Thyroid gland (tissue), 4 donors: ENCODE measurements at places on chromosomes 1 and 21. TPM values are rescaled to one million over a fixed set of nuclear protein-coding genes. Genes with fewer than 3 reads are reported as not detected.

GRCh38 chr1:178495741-178496409 is 889 bp downstream of the CLEC20A start:
- no peaks in the 10 kb centered on the region for H3K27me3 ChIP-seq
- no peak for DNase-seq
- H3K36me3 ChIP-seq = no peaks in the 10 kb centered on the region
- no peak overlapping the region for H3K27ac ChIP-seq
- no peak overlapping the region for H3K4me3 ChIP-seq
- H3K4me1 ChIP-seq = no peaks in the 10 kb centered on the region

GRCh38 chr1:75710832-75711231 is 13.7 kb upstream of the ACADM start:
- no peaks in the 10 kb centered on the region for H3K4me1 ChIP-seq
- H3K27ac ChIP-seq = no peak overlapping the region
- DNase-seq = no peak
- H3K36me3 ChIP-seq = no peaks in the 10 kb centered on the region

DNA sequence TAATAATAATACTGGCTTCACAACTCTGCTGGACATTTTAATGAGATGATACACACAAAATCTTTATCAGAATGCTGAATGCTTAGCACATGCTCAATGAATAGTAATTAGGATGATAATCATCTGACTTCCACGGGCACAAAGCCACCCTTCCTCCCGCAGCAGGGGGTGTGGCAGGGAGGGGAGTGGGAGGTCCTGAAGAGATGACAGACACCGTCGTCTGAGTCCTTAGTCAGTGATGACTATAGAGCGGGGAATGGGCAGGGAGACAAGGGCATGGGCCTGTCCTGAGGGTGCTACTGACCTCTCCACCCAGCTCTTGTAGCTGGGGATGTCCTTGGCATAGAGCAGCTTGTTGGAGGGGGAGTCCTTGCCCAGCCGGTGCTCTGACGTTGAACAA is 117.6 kb upstream of the CD34 start:
- H3K4me3 ChIP-seq = no peak overlapping the region
- no peak overlapping the region for H3K27ac ChIP-seq
- no peaks in the 10 kb centered on the region for H3K27me3 ChIP-seq
- peaks cover 12% of the 10 kb centered on the region for H3K36me3 ChIP-seq
- H3K4me1 ChIP-seq = peaks cover 39% of the 10 kb centered on the region

KCNK1 gene
- 7.0 TPM for total RNA-seq

LCE6A gene
- not detected for total RNA-seq

KRTCAP2 gene
- 207 TPM for total RNA-seq

- no peak for DNase-seq
- no peak overlapping the region for H3K27ac ChIP-seq
- H3K4me3 ChIP-seq = no peak overlapping the region
- no peaks in the 10 kb centered on the region for H3K4me1 ChIP-seq
Observed at GRCh38 chr1:53987880-53988279, 30.1 kb downstream of the LDLRAD1 start.

DNA sequence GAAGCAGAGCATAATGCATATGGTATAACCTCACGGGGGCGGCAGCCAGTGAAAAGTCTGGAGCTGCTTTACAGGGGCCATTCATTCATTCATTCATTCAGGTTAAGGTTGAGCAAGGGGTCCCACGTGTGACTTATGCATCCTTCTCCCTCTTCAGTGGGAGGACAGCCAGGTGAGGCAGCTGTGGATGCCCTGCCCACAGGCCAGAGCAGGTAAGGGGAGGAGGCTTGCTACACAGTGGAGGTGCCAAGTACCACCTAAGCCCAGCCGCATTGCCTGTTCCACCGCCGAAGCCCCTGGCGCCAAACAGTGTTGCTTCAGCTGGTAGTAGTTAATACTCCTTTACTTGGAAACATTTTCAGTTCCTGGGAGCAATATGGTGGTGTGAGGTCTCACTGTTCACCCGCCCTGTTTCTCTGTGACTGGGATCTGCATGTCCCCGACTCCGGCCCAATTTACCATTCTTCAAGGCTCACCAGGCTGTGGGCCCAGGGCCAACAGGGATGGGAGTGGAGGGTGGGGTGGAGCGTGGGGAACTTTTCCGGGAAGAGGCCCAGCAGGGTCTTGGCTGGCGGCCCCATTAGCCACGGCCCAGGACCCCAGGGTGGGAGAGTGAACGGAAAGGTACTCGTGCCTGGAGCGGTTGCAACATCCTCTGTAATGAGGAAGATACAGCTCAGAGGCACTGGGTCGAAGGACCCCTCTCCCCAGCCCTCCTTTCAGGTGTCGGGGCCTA is 722 bp upstream of the PODN start:
- H3K36me3 ChIP-seq = no peaks in the 10 kb centered on the region
- DNase-seq = peak; percentile 19
- H3K4me1 ChIP-seq = peaks cover 13% of the 10 kb centered on the region
- H3K27me3 ChIP-seq = peaks cover 5% of the 10 kb centered on the region
- H3K4me3 ChIP-seq = peak overlapping the region; percentile 49
- H3K27ac ChIP-seq = peak overlapping the region; percentile 68

OR2T8 gene
- total RNA-seq = 0.54 TPM

DNA sequence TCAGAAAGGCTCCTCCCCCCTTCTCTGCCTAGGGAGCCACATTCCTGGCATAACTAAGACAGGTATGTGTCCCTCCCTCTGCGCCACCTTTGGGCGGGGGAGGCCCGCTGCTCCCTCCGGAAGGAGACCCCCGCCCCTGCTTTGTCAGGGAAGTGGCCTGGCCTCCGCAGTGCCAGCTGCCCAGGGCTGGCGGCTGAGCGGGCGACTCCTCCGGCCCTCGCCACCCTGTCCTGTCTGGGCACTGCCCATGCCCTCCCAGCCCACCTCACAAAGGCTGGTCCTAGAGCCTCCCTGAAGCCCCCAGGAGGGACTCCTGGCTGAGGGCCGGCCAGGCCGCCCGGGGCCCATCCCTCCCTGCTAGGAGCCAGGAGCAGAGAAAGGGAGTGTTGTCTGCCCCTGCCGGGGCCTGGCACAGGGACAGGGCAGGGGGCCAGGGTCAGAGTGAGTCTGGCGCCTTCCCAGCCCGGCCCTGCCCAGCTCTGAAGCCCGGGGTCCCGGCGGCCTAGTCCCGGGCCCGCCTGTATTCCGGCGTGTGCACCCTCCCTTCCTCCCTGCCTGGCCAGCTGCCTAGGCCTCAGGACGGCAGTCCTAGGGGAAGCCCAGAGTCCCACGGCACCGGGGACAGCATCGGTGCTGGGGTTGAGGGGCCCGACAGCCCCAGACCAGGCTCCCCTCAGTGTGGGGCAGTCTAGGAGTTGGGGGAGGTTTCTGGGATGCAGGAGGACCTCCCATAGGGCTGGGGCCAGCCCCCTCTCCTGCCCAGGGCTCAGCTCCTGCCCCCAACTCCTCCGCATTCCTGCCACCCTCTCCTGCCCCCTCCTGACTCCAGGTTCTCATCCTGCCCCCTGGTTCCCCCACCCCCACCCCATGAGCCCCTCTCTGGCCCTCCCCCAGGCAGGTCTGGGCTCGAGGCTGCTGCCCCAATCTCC is 5.1 kb downstream of the AGRN start:
- no peaks in the 10 kb centered on the region for H3K36me3 ChIP-seq
- no peaks in the 10 kb centered on the region for H3K27me3 ChIP-seq
- H3K4me1 ChIP-seq = peaks cover 33% of the 10 kb centered on the region
- H3K27ac ChIP-seq = peak overlapping the region; percentile 66

DNA sequence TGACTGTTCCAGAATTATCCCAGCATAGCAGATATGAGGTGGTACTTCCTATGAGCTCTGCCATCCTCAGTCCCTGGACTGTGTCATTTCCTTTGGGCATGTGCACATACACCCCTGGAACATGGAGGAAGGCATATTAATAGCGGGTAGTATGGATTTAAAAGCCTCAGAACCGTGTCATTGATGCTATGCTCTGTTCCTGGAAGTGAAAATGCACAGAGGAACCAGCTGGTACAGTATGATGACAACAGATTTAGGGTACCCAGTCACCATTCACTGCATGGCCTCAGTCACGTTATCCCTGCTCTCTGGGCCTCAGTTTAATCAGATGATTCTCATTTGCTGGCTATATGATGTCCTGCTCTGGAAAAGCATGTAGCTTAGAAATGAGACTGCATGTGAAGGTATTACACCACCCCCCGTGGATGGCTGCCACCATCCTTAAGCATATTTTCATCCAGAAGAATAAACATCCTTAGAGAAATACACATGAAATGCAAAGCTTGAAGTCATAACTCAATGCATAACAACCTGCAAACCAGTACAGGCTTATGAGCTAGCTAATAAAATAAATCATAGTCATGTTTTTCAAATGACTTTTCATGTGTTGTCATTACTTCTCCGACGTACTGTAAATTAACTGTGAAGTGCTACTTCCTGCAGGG is 37.8 kb downstream of the SETD4 start:
- H3K4me1 ChIP-seq = no peaks in the 10 kb centered on the region
- H3K27ac ChIP-seq = no peak overlapping the region
- no peaks in the 10 kb centered on the region for H3K36me3 ChIP-seq
- H3K27me3 ChIP-seq = no peaks in the 10 kb centered on the region

TNFRSF14 gene
- 36.3 TPM for total RNA-seq

LIPI gene
- total RNA-seq = not detected

- H3K4me3 ChIP-seq = no peak overlapping the region
- H3K4me1 ChIP-seq = no peaks in the 10 kb centered on the region
- no peak for DNase-seq
- no peaks in the 10 kb centered on the region for H3K36me3 ChIP-seq
Observed at GRCh38 chr21:39373634-39374033, 24.7 kb upstream of the HMGN1 start.

DNA sequence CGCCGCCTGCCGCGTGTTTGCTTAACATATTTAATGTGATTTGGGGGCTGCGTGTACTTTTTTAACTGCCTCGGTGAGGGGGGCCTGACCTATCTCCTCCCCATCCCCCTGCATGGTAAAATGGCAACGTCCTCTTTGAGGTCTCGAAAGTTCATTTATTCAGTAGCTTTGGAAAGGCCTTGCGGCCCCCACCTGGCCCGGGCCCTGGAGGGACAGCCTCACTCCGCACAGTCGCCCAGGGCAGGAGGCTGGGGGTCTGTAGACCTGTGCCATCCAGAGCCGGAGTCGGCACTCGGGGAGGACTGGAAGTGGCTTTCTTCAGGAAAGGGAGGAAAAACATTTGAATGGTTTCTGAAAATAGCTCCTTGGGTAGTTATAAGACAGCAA is 38.0 kb upstream of the ACTRT2 start:
- H3K27ac ChIP-seq = no peak overlapping the region
- H3K36me3 ChIP-seq = no peaks in the 10 kb centered on the region
- no peaks in the 10 kb centered on the region for H3K4me1 ChIP-seq
- DNase-seq = no peak

NOS1AP gene
- total RNA-seq = 0.63 TPM

GRCh38 chr1:162094271-162094670 is 24.8 kb downstream of the NOS1AP start:
- no peaks in the 10 kb centered on the region for H3K4me1 ChIP-seq
- no peak overlapping the region for H3K4me3 ChIP-seq
- H3K27me3 ChIP-seq = no peaks in the 10 kb centered on the region
- no peak for DNase-seq
- no peak overlapping the region for H3K27ac ChIP-seq

LDLRAD1 gene
- total RNA-seq = not detected

GRCh38 chr1:118983558-118984041 is 4.5 kb downstream of the TBX15 start:
- H3K27me3 ChIP-seq = peaks cover 68% of the 10 kb centered on the region
- H3K4me1 ChIP-seq = peaks cover 36% of the 10 kb centered on the region

SELENBP1 gene
- total RNA-seq = 151 TPM

- no peaks in the 10 kb centered on the region for H3K36me3 ChIP-seq
- H3K27me3 ChIP-seq = no peaks in the 10 kb centered on the region
- H3K27ac ChIP-seq = peak overlapping the region; percentile 69
- DNase-seq = peak; percentile 81
Observed at GRCh38 chr1:110003747-110004428, 19.3 kb downstream of the AHCYL1 start.

- H3K27me3 ChIP-seq = no peaks in the 10 kb centered on the region
- DNase-seq = no peak
- no peak overlapping the region for H3K27ac ChIP-seq
Observed at GRCh38 chr21:29613021-29613420, 314.3 kb downstream of the BACH1 start.

- peaks cover 7% of the 10 kb centered on the region for H3K4me1 ChIP-seq
- H3K27ac ChIP-seq = no peak overlapping the region
- no peak for DNase-seq
- no peaks in the 10 kb centered on the region for H3K36me3 ChIP-seq
- no peak overlapping the region for H3K4me3 ChIP-seq
- H3K27me3 ChIP-seq = no peaks in the 10 kb centered on the region
Observed at GRCh38 chr1:226682871-226683814, 55.9 kb downstream of the ITPKB start.

GRCh38 chr21:26565111-26565510 is 8.0 kb downstream of the CYYR1 start:
- H3K36me3 ChIP-seq = no peaks in the 10 kb centered on the region
- H3K4me3 ChIP-seq = no peak overlapping the region
- no peaks in the 10 kb centered on the region for H3K4me1 ChIP-seq
- peak overlapping the region; percentile 2 for H3K27ac ChIP-seq
- H3K27me3 ChIP-seq = no peaks in the 10 kb centered on the region
